ENCODE measurements at places on chromosomes 11 and 22.

- DNase-seq, result no peak
Measured at GRCh38 chr11:76667271-76667818, 3.2 kb downstream of the LRRC32 start.

- DNase-seq, result no peak
Measured at GRCh38 chr11:74171630-74171968, 510 bp downstream of the PPME1 start.

- no peak for DNase-seq
Measured at GRCh38 chr11:1853376-1854131, 670 bp downstream of the LSP1 start.

DNA sequence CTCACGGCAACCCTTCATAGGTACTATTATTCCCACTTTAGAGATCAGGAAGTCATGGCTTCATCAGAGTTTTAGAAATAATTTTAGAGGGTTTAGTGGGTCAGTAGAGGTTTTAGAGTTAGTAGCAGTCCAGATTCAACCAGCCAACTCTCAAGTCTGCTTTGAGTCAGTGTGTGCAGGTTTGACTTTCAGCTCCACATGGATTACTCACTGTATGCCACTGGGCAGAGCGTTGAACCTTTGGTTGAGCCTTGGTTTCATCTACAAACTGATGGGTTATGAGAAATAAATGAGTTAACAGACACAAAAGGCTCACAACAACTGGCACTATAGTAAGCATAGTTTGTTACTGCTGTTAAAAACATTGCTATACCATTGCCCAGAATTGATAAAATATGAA, 19.0 kb upstream of the TP53AIP1 start:
- DNase-seq, result no peak

DNA sequence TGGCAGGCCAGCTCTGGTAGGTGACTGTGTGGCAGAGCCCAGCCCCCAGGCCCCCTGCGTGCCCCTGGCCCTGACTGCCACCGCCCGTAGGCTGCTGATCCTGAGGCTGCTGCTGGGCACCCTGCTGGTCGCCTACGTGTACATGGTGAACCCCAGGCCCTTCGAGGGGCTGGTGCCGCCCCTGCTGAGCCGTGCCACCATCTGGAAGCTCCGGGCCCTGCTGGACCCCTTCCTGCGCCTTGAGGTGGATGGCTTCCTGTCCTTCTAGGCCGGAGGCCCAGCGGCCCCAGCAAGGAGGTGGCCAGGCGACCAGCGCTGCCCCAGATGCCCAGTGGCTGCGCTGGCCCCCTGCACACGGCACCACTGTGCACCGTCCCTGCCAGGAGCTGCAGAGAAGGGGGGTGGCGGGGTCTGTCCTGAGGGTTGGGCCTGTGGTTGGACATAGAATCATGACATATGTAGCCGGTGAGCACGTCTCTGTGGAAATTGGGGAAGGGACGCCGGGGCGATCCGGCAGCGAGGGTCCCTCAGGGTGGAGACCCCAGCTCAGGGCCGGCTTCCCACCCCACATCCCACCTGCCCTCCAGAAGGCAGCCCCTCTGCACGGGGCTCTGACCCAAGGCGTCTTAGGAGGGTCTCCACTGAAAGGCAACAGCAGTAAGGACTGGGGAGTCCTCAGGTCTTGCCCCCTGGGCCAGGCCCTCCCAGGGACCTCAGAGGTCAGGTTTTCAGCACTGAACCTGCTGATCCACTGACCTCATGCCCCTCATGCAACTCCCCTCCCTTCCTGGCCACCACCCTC, 185.4 kb downstream of the IGLL1 start:
- DNase-seq, result no peak

- no peak for DNase-seq
Measured at GRCh38 chr22:36027935-36028645, 534 bp downstream of the RBFOX2 start.

DNA sequence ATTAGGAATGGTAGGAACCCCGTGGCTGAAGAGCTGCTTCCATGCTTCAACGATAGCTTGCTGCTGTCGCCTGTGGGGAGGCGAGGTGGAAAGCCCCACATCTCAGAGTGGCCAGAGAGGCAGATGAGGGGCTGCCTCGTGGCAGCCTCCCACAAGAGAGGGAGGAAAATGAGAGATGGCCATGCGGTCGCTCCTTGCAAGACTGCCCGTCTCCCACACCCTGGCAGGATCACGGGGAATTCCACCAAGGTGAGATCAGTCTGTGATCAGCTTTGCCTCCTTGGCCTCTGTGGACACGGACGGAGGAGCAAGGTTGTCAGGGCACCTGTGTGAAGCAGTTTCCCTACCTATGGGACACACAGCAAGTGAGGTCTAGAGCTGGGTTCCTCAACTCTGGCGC, 3.0 kb downstream of the CRYBA4 start:
- DNase-seq, result no peak

DNA sequence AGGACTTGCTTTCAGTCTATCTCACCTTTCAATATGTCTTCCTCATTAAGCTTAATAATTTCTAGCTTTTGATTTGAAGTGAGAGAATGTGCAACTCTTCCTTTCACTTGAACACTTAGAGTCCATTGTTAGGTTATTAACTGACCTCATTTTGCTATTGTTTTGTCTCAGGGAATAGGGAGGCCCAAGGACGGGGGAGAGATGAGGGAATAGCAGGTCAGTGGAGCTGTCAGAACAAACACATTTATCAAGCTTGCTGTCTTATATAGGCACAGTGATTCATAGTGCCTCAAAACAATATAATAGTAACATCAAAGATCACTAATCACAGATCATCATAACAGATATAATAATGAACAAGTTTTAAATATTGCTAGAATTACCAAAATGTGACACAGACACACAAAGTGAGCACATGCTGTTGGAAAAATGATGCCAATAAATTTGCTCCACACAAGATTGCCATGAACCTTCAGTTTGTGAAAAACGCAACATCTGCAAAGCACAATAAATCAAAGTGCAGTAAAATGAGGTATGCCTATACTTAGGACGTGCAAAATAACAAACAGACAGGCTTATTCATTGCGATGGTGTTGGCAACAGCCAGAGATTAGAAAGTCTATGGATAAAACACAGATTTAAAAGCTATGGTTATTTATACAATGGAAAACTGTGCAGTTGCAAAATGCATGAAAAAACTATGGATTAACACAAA, 106.3 kb upstream of the TEAD1 start:
- no peak for DNase-seq

GRCh38 chr22:26822313-26822712, 164.9 kb downstream of the MIAT start:
- DNase-seq, result no peak

- no peak for DNase-seq
Measured at GRCh38 chr11:96215826-96216225, 127.2 kb downstream of the MAML2 start.

DNA sequence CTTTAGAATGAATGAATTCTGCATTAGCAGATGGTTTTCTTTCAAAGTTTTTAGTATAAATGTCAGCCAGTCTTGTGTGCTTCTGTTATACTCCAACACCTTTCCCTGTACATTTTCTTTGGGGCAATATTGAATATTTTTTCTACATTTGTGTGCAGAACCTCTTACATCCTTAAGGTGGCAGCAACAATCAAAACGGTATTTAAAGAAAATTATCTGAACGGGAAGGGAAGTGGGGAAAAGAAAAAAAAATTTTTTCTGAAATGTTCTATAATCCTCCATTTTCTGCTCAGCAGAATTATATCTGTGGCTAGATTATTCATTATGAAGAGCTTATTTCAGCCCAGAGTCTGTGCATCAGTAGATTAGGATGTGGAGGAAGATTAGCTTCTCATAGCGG, 347.3 kb upstream of the RAG2 start:
- DNase-seq, result no peak

DNA sequence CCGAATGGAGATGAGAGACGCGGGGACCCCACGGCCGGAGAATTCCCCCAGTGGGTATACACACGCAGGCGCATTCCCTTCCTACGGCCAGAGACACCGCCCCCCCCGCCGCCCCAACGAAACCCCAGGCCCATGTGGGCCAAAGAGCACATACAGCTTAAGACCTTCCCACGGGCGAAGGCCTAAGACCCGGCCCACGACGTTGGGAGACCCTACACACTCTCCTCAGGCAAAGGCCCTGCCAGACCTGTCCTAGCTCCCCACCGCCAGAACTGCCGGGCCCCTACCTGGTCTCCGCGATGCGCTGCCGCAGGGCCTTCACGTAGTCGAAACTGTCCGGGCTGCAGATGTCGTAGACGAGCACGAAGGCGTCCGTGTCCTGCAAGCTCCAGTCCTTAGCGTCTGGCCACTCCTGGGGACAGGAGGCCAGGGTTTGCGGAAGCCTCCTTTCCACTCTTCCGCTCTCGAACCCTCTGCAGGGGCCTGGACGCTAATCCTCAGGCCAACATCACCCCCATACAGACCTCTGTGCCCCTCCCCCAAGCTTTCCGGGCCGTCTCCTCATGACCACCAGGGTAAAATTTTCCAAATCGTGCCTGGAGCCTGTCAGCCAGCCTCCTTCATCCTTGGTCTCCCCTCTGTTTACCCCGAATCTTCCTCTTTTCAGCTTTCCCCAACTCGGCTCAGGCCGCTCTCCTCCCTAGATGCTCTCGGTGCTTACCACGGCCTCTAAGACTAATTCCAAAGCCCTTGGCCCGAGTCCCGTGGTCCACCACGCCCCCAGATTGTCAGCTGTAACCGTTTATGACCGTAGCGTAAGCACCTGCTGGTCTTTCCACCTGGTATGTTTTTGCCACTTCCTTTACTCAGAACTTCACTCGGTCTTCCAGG, 1.7 kb downstream of the RASL10A start:
- no peak for DNase-seq

GRCh38 chr22:43042101-43042780, 27.3 kb upstream of the PACSIN2 start:
- DNase-seq, result no peak

DNA sequence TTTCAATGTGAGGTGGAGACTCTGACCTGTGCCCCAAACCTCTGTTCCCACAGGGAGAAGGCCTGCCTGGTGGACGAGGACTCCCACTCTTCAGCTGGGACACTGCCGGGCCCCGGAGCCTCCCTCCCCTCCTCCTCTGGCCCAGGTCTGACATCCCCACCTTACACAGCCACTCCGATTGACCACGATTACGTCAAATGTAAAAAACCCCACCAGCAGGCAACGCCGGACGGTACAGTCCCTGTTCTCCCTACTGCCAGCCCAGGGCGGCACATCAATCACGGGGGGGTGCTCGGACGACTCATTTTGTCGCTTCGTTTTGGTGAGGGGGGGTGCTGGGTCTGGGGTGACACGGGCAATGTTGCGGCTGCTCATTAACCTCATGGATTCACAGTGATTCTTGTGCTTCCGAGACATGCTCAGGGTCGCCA, 83.3 kb upstream of the SUSD2 start:
- DNase-seq, result no peak

- no peak for DNase-seq
Measured at GRCh38 chr22:17930455-17931313, 93.7 kb downstream of the MICAL3 start.

- no peak for DNase-seq
Measured at GRCh38 chr11:7367803-7368202, 116.1 kb downstream of the SYT9 start.

GRCh38 chr22:36835903-36836302, 19.1 kb upstream of the PVALB start:
- DNase-seq, result no peak

DNA sequence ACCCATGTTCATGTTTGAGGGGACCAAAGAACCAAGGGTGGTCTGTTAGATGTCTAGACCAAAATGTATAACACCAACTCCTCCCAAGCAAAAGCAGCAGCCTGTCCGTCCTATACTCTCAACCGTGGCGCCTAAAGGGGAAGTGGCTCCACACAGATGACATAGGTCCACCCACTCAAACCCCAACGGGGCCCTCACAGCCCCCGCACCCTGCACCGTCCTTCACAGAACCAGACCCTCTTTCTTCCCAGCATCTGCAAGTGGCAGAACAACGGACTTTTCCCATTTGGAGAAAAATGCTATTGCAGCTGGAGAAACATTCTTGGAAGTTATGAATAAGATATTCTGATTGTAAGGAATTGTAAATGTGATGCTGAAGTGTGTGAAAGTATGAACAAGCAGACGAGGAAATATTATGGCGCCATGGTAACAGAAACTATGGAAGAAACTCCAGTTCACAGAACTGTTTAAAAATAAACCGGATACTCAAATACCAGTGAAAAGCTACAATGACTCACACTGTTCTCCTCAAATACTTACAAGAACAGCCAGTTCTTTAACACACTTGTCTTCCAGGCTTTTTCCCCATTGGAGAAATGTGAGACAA, 76.5 kb upstream of the ARFGAP3 start:
- no peak for DNase-seq

- peak; percentile 23 for DNase-seq
Measured at GRCh38 chr22:33302049-33302545, 243.9 kb upstream of the SYN3 start.

GRCh38 chr11:114256176-114256966, 39.8 kb upstream of the NNMT start:
- no peak for DNase-seq

DNA sequence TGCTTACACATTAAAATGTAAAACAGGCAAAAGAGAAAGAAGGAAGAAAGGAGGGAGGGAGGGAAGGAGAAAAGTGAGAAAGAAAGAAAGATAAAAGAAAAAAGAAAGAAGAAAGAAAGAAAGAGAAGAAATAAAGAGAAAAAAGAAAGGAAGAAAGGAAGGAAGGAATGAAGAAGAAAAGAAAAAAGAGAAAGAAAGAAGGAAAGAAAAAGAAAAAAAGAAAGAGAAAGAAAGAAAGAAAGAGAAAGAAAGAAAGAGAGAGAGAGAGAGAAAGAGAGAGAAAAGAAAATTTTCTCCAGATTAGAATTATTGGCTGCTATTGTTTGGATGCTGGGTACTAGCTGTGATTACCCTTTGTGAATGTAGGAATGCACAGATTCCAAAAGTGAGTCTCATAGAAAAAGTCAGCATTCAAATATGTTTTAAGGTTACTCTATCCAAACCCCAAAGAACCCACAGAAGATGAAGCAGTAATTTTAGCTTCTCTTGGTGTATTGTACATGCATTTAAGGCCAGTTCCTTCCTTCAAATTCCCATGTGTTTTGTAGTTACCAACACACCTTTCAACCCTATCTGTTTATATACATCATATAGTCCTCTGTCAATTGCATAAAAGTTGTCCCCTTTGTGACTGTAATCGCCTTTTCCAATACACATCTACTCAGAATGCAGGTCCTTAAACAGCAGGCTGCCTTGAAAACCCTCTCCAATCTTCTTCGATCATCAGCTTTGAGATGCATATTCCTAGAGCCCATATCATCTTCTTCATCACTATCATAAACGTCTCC, 789 bp upstream of the FAM111A start:
- no peak for DNase-seq

- DNase-seq, result no peak
Measured at GRCh38 chr11:1290052-1291040, 19.1 kb downstream of the TOLLIP start.
